ENCODE measurements at places on chromosomes 11 and 22. TPM values are rescaled to one million over a fixed set of nuclear protein-coding genes. Genes with fewer than 3 reads are reported as not detected.

SCUBE1 gene
- total RNA-seq, result not detected

NEFH gene
- total RNA-seq, result 4.2 TPM

GRCh38 chr22:38761202-38762162 lies 5.7 kb upstream of the SUN2 start:
- DNase-seq, result no peak

- DNase-seq, result peak; percentile 83
Observed at GRCh38 chr11:665062-665703, 28.1 kb downstream of the DRD4 start.

TIRAP gene
- 5.0 TPM for total RNA-seq

- DNase-seq, result no peak
Observed at GRCh38 chr11:75189911-75190310, 39.0 kb downstream of the SLCO2B1 start.

DNA sequence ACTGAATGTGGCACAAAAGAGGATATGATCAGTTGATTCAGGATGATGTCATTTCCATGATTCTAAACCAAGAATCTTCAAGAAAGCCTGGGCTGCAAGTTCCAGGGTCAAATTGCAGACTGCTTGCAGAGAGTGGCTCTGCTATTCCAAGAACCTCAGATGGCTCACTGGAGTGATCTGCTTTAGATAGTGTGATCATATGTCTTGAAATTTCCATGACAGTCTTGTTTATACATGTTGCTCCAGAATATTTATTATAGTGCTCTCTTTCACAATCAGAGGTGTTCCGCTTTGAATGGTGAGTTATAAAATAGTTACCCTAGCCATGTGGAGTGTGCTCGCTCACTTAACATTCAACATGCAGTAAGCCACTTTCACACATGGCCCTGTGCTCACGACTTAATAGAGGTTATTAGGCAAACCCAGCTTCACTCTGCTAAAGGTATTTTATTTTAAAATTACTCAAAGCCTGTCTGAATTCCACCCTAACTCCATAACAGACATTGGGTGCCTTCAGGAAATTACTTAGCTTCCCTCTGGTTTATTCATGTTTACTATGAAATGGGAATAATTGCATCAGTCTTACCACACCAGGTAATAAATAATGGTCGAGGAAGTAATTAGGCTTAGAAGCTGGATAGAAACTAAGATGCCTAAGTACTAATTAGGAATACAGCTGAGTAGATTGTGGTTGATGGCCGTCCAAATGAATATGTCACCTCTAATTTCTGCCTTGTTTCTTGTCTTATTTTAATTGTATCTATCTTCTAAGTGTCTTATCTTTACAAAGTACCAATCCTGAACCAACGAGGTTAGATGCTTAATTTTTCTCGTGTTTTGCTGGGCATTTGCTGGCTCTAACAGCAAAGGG lies 187.9 kb downstream of the ETS1 start:
- peak; percentile 55 for DNase-seq

- DNase-seq, result peak; percentile 67
Observed at GRCh38 chr11:67032830-67033551, 10.1 kb downstream of the SYT12 start.

DNA sequence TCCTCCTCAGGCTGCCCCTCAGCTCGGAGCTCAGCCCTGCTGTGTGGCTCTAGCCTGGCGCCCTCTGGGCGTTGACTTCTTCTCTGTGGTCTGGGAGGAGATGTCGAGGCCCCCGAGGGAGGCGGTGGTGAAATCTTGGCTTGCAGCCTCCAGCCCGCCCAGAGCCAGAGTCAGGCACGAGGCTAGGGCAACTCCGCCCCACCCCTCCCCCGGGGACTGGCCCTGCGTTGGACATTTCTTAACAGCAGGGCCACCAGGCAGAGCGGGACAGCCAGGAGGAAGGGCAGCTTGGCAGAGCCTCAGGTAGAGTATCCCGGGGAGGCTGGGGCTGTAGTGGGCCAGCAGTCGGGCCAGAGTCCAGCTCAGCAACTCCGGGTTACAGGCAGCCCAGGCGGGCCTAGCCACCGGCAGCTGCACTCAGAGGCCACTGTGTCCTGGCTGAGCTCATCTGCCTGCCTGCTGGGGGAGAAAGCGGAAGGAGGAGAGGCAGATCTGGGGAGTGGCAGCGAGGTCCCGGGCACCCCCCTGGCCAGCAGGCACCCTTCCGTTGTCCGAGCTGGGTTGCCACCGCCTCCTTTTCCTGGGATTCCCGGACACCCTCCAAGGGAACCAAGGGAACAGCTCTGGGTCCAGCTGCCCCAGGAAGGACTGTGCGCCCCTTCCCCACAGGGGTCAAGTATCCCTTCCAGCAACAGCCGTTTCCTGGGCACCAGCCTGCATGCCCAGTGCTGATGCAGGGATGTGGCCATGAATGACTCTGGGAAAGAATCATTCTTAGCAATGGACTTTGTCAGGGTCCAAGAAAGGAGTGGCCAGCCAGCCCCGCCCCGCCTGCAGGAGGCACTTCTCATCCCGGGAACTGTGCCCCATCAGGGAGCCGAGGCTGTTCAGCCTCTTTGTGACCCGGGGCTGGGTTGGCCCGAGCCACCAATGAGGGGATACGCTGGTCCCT lies at the start of gene ALDH3B1:
Gene ALDH3B1 (plus strand): TSS at position 238 of the 952 bp plus-strand sequence. CDS start 4,971 bp downstream, outside the sequence.
- peak; percentile 95 for DNase-seq

GRCh38 chr11:46760429-46761128 lies 41.6 kb downstream of the F2 start:
- peak; percentile 33 for DNase-seq

FAM83F gene
- not detected for total RNA-seq

GGT1 gene
- total RNA-seq, result 1.1 TPM

GRCh38 chr11:125079878-125080530 lies 16.9 kb downstream of the SLC37A2 start:
- no peak for DNase-seq

- DNase-seq, result no peak
Observed at GRCh38 chr11:66713746-66714480, 15.1 kb downstream of the SPTBN2 start.

DNA sequence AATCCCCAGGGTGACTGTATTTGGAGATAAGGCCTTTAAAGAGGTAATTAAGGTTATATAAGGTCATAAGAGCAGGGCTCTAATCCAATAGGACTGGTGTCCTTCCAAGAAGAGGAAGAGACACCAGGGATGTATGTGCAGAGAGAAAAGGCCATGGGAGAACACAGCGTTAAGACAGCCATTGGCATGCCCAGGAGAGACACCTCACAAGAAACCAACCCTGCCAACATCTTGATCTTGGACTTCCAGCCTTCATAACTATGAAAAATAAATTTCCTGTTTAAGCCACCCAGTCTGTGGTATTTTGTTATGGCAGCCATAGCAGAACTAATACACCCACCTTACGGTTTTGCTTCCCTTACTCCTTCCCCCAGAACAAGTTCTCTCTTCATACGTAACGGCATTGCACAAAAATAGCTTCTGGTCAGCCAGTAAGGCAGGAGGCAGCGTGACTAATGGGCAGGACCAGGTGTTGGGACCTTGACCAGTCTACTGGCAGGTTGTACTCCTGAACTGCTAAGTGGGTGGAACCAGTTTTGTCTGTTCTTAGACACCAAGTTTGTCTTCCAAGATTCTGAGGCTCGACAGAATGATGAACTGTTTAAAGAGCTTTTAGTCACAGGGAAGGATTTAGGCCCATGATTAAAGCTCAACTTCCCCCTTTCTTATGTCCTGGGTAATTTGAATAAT lies 31.9 kb upstream of the UPB1 start:
- no peak for DNase-seq

KCNQ1 gene
- not detected for total RNA-seq

DNA sequence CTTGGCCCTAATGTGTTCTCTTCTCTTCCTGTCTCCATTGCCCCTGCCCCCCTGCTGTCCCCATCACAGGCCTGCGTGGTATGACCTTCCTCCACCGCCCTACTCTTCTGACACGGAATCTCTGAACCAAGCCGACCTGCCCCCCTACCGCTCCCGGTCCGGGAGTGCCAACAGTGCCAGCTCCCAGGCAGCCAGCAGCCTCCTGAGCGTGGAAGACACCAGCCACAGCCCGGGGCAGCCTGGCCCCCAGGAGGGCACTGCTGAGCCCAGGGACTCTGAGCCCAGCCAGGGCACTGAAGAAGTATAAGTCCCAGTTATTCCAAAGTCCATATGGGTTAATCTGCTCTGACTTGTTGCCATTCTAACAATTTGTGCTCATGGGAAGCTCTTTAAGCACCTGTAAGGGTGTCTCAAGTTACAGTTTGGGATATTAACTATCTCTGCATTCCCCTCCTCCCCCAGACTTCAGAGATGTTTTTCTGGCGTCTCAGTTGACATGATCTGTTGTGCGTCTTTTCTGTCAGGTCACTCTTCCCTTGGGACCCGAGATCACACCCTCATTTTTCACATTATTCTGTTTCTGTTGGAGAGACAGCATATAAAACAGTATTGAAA lies 60.0 kb downstream of the COMMD9 start:
- no peak for DNase-seq

DNA sequence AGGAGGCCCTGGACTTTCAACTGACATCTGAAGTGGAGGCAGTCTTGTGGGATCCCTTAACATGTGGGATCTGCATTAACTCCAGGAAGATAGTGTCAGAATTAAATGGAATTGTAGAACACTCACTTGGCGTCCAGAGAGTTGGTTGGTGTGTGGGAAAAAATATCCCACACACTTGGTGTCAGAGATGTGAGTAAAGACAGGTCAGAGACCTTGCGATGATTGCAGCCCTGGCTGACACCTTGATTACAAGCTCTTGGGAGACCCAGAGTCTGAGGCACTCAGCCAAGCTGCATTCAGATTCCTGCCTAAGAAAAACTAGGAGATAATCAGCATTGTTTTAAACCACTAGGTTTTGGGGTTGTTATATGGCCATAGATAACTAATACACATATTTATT lies 7.2 kb upstream of the TPCN2 start:
- no peak for DNase-seq

DNA sequence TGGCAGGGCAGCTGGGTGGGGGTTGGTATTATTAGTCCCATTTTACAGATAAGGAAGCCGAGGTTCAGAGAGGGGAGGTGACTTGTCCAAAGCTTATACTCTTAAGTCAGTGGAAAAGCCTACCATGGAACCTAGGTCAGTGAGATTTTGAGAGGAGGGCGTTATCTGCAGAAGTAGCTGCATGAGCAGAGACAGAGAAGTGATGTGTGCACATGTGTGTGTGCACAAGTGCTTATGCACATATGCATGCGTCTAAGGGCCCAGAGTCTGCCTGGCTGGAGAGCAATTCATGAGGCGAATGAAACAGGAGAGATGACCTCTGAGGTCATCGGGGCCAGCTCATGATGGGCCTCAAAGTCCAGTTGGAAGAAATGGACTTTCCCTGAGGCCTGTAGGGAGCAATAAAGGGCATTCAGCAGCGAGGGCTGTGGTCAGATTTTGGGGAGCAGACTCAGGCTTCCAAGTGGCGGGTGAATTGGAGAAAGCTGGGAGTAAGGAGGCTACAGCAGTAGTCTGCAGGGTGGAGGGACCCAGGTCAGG lies 8.2 kb downstream of the PLEKHB1 start:
- DNase-seq, result no peak

DNA sequence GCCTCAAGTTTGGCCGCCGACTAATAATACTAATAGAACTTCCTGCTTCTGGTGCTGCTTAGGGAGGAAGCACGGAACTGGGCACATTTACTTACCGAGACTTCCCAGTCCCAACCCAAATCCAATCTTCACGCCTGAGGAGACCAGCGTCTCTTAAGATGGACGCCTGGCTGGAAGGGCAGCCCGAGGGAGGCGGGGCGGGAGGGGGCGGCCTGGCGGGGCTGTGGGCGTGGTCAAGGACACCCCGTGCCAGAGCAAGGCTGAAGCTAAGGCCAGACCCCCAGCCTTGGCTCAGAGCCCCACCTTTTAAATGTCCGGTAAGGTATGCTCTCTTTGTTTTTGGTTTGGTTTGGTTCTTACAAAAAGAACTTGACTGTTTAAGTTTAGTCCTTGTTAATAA lies at the start of gene GDPD4:
Gene GDPD4 (minus strand): TSS at position 177 of the 400 bp plus-strand sequence. CDS start 16,549 bp downstream, outside the sequence.
- DNase-seq, result no peak

CALCB gene
- total RNA-seq, result not detected

GRCh38 chr11:76836613-76837291 lies 24.0 kb upstream of the ACER3 start:
- no peak for DNase-seq

- DNase-seq, result no peak
Observed at GRCh38 chr11:36729825-36730224, 131.8 kb upstream of the RAG2 start.

GRCh38 chr11:98512938-98513337 lies 507.8 kb upstream of the CNTN5 start:
- no peak for DNase-seq

GRCh38 chr11:90228056-90228455 lies 5.2 kb upstream of the CHORDC1 start:
- no peak for DNase-seq

FAM227A gene
- total RNA-seq, result 1.4 TPM

- no peak for DNase-seq
Observed at GRCh38 chr11:130937051-130937450, 20.8 kb upstream of the SNX19 start.

CALCA gene
- total RNA-seq, result not detected

- DNase-seq, result no peak
Observed at GRCh38 chr11:64799623-64800302, 3.3 kb downstream of the MAP4K2 start.

ASCL2 gene
- total RNA-seq, result not detected

BTG4 gene
- 0.17 TPM for total RNA-seq

DCDC1 gene
- total RNA-seq, result 0.40 TPM

GRCh38 chr11:66689661-66690590 lies 12.2 kb upstream of the RBM4B start:
- DNase-seq, result no peak

DNA sequence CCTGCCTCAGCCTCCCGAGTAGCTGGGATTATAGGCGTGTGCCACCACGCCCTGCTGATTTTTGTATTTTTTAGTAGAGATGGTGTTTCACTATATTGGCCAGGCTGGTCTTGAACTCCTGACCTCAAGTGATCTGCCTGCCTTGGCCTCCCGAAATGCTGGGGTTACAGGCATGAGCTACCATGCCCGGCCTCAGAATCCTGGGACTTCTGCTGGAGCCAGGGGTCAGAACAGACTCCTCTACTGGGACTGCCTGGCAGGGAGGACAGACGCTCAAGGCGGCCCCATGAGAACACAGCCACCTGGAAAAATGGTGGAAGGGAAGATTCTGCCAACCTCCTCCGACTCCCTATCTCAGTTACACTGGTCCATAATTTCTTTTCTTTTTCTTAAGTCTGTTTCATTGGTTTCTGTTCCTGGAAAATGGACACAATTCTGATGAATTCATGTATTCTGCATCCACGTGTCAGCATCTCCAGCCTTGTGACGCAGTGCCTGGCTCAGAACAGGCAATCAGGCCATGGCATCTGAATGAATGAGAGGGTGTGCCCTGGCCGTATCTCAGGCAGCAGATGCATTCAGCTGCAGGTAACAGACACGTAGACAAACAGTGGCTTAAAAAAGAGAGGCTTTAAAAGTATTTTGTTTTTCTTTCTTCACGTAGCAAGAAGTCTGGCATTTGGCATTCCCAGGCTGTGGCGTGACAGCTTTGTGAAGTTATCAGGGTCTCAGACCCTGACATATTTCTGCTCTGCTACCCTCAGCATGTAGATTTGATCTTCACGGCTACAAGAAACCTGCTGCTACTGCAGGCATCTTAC lies 4.8 kb downstream of the SMIM38 start:
- no peak for DNase-seq

RTN4R gene
- total RNA-seq, result 0.63 TPM

NEU3 gene
- total RNA-seq, result 7.7 TPM

RIMBP3C gene
- 1.4 TPM for total RNA-seq

GRCh38 chr11:65008016-65008415 lies 5.9 kb upstream of the ARL2 start:
- DNase-seq, result peak; percentile 9

KRTAP5-9 gene
- not detected for total RNA-seq

GRCh38 chr22:22086501-22087158 lies 104.0 kb upstream of the TOP3B start:
- DNase-seq, result no peak

MRGPRE gene
- total RNA-seq, result not detected

Data from LHCN-M2 (cell line).